NT2/D1 (cell line): ENCODE measurements at places on chromosomes 1 and 21.

DNA sequence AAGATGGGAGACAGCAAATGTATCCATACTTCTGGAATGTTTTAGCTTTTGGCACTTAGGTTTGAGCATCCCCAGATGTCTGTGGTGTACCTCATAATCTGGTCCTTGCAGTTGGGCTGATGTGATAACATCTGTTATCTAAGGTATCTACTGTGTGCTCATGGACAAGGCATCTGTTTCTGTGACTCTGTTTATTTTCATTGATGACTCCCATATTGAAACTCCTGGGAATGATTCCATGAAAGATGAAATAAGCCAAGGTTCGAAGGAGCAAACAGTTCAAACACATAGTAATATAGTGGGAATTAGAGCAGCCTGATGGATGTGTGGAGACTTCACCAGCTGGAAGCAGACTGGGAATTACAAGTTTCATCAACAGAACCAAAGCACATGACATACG is 20.7 kb upstream of the TRIM45 start:
- DNase-seq: no peak

DNA sequence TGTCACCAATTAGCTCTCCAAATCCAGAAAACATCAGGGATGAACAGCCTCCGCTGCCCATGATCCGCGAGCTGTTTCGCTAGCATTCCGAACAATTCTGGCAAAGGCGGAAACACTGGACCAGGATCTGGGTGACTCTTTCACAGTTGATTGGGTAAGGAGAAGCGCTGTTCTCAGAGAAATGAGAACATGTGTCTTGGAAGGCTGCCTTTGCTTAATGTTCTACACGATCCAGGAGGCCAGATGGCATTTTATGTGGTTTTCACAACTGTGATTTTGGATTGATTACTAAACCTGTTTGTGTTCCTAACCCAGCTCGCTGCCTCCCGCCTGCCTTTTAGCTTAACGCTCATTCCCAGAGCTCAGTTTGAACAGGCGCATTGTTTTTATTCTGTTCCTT is 144.0 kb downstream of the KIF26B start:
- DNase-seq: no peak

GRCh38 chr1:44605914-44606615 is 68.2 kb downstream of the TMEM53 start:
- DNase-seq: no peak

- DNase-seq: no peak
Observed at GRCh38 chr1:106290805-106291501, 765.5 kb upstream of the PRMT6 start.

- DNase-seq: no peak
Observed at GRCh38 chr1:200977071-200977754, 46.3 kb downstream of the KIF21B start.

DNA sequence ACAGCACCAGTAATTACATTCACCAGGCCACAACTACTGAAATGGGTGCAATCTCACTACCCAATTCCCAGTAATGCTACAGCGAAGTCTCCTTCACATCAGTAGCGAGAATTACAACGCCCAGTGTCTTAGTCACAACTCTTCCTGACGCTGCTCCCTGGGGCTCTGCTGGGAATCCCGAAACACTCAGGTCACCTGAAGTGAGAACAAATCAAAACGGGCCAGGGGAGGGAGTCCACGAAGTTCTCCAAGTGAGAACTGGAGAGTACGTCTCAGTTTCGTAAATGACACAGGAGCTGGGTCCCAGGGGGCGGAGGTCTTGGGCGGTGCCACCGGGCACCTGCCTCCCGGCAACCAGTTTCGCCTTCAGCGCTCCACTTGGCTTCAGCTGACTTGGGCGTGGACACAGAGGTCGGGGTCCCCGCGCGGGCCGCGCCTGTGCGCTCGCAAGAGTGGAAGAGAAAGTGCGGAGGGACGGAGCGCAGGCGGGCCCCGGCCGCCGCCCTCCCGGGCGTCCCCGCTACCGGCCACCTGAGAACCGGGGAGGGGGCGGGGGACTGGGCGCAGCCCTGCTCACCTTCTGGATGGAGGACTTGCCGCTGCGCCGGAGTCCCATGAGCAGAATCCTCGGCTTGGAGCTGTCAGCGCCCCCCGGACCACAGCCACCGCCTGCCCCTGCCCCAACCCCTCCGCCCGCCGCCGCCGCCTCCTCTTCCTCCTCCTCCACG is 575 bp downstream of the RRAGC start:
- no peak for DNase-seq

- no peak for DNase-seq
Observed at GRCh38 chr1:236141447-236142252, 689 bp upstream of the GPR137B start.

DNA sequence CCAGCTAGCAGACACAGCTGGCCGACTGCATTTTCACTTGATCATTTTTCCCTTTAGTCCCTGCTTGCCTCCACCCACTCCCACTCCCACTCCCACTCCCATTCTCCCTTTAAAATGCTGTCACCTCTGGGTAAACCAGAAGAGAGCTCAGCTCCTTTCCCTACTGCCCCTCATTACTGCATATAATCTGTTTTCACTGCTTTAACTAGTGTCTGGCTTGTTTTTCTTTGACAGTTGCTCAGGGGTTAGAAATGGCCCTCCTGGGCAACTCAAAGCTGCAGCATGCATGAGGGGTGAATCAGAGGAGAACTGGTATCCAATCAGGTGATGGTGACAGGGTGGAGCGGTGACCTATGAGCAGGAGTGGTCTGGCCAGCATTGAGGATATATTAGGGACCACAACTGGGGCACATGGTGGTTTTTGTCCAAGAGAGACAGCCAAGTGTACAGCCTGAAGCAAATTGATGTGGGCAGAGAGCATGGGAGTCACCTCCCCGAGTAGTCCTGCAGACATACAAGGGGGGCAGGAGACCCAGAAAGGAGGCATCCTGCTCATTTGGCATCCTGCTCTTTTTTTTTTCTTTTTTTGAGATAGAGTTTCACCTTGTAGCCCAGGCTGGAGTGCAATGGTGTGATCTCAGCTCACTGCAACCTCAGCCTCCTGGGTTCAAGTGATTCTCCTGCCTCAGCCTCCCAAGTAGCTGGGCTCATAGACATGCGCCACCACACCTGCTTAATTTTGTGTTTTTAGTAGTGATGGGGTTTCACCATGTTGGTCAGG is 42.6 kb upstream of the SRSF10 start:
- no peak for DNase-seq

- DNase-seq: no peak
Observed at GRCh38 chr21:34827445-34828235, 158.8 kb downstream of the CLIC6 start.

DNA sequence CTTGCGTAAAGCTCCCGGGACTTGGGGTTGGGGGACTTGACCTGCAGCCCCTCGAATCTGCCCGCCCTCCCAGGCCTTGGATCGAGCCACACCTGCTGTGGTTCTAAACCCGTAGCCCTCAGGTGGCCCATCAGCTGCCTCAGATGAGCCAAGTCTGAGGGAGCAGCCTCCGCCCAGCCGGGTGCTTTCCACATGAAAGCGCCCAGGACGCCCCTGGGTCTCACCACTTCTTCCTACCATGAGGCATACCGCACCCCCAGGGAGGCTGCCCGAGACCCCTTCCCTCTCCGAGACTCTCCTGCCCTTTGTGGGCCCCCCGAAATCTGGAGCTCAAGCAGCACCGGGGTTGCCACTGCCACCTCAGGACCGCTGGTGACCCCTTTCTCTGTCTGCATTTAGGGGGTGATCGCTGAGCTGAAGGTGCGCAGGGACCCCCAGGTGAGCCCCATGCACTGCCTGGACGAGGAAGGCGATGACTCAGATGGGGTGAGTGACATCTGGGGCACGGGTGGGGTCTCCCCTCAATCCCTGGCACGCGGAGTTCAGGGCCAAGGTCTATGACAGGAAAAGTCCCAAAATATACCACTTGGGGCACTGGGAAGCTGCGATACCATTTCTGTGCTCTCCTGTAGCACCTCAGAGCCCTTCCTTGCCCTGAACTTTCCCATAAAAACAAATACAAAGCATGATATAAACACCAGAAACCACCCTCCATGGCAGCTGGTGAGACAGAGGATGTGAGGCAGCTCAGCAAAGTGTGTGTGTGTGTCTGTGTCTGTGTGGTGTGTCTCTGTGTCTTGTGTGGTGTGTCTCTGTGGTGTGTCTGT is 68.5 kb downstream of the SLC19A1 start:
- DNase-seq: no peak

DNA sequence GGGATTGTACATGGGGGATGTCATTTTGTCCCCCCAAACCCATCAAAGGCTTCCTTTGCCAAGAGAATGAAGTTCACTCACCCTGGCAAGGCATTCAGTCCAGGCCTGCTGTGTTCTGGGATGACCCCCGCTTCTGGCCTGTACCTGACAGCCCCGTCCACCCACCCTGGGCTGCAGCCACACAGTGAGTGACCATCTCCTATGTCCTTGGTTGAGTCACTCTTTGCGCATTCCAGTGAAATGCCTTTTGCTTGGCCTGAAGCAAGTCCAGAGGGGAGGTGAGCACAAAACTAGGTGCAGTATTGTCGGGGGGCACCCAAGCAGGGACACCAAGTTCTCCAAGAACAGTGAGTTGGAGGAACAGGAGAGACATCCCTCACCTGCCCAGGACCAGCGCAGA is 10.2 kb downstream of the TMPRSS3 start:
- DNase-seq: no peak

DNA sequence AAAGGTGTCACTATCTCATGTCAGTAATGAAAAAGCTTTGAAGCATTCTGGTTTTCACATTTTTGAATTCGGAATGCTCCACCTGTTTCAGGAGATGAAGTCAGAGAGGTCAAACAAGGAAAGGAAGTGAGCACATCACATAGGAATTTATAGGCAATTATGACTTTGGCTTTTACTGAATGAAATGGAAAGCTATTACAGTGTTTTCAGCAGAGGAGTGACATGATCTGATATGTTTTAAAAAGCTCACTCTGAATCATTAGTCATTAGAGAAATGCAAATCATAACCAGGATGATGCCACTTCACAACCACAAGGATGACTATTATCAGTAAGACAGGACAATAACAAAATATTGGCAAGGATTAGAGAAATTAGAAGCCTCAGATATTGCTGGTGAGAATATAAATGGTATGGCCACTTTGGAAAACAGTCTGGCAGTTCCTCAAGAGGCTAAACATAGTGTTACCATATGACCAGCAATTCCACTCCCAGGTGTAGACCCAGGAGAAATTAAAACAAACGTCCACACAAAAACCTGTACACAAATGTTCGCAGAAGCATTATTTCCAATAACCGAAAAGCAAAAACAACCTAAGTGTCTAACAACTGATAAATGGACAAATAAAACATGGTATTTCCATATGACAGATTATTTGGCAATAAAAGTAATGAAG is 7.5 kb downstream of the TAF1A start:
- no peak for DNase-seq

DNA sequence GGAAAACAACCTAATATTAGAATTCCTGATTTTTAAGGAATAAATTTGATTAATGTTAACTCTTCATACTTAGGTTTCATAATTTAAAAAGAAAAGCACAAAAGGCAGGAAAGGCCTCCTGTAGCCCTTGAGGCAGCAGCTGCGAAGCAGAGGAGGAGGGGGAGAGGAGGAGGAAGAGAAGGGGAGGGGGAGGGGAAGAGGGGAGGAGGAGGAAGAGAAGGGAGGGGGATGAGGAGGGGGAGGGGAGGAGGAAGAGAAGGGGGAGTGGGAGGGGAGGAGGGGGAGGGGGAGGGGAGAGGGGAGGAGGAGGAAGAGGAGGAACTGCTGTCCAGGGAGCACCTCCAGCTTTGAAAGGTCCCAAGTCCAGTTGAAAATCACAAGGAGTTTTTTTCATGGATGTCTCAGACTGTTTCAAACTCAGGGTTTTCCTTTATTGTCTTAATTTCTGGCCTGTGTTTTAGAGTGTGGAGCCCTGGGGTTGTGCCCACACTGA is 35.1 kb upstream of the DIP2A start:
- peak; percentile 28 for DNase-seq

GRCh38 chr1:32031578-32032274 is 18.1 kb downstream of the KHDRBS1 start:
- DNase-seq: no peak

DNA sequence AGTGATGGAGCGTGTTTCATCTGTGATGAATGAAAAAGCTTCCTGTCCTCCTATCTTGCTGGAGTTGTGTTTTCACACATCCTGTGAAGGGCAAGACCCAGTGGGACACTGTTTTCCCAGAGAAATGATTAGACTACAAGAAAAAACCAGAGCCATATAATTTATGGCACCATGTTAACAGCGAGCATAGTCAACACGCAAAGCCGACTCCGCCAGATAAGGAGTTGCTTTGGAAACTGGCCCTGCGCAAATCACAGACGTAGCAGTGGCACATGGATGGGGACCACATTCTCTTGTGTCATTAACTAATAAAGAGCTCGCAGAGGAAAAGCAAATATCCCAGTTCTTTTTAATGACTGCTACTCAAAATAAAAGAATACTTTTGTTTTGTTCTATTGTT is 471.2 kb upstream of the RUNX1 start:
- DNase-seq: no peak

- no peak for DNase-seq
Observed at GRCh38 chr1:234292548-234292947, 80.7 kb upstream of the COA6 start.

DNA sequence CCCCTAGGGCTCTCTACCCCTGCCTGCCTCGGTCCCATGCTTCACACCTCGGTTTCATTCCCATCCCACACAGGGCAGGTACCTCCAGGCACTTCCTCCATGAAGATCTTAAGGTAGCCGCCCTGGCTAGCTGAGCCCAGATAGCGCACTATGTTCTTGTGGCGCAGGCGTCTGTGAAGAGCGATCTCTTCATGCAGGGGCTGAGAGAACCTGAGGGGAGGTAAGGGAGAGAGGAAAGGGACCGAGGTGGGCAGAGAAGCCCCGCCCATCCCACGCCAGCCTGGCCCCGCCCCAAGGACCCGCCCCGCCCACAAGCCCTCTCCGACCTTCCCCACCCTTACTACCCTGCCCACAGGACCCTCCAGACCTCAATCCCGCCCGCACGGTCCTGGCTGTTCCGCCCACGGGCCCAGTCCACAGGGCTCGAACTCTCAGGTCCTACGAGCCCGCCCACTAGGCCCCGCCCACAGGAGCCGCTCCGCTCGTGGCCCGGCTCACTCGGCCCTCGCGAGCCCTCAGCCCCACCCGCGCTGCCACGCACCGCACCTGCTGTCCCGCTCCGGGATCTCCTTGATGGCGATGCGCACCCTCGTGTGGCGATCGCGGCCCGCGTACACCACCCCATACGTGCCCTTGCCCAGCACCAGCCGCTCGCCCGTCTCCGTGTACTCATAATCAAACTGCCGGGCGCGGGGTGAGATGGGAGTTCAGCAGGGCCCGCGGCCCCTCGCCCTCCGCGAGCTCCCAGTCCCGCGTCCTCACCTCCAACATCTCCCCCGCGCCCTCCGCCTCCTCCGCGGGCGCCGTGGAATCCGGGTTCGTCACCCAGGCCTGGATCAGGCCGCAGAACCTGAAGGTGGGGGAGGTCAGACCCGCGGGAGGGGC is 6.4 kb downstream of the MAP3K6 start:
- DNase-seq: no peak

DNA sequence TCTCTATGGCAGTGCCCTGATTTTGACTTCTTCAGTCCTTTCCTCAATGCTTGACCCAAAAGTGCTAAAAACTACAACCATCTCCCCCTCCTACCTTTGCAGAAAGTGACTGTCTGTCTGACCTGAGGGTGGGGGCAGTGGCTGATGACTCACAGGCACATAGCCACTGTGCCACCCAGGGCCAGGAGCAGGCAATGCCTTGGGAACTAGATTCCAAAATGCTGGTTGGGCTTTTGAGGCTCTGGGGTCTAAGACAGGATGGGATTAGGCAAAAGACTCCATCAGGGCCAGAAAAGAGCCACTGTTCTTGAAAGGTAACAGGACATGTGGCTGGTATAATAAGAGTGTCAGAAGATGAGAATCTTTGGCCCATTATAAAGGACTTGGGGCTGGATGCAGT is 129.5 kb upstream of the KIAA0040 start:
- DNase-seq: no peak
